Endothelial cell (in vitro differentiated cells): ENCODE measurements at places on chromosomes 16 and 17. TPM values are rescaled to one million over a fixed set of nuclear protein-coding genes. Genes with fewer than 3 reads are reported as not detected.

DNA sequence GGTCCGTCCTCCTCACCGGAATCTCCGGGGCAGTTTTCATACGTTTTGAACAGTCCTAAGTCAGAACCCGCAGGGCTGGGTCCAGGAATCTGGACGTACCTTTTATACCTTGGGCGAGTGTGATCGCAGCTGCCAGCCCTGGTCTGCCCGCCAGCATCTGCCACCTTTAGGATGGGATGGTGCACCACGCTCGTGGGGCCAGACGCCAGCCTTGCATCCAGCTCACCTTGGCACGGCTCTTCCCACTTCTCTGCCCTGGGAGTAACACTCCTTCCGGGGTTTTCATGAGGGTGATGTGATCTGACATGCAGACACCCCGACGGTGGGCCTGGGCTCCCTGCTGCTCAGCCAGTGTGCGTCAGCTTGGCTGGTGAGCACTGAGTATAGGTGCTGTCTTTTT, 66.6 kb upstream of the ZNF469 start:
- H3K4me1 ChIP-seq: peaks cover 5% of the 10 kb centered on the region
- no peak overlapping the region for H3K4me3 ChIP-seq
- DNase-seq: no peak
- peaks cover 4% of the 10 kb centered on the region for H3K27me3 ChIP-seq
- no peaks in the 10 kb centered on the region for H3K36me3 ChIP-seq

GRCh38 chr17:35046740-35047283, 16.7 kb downstream of the RFFL start:
- H3K36me3 ChIP-seq: no peaks in the 10 kb centered on the region
- H3K27me3 ChIP-seq: peaks cover 3% of the 10 kb centered on the region
- H3K27ac ChIP-seq: no peak overlapping the region
- DNase-seq: no peak
- no peak overlapping the region for H3K4me3 ChIP-seq

GRCh38 chr17:48961516-48962233, 6.7 kb downstream of the GIP start:
- peaks cover 16% of the 10 kb centered on the region for H3K27me3 ChIP-seq
- H3K36me3 ChIP-seq: peaks cover 3% of the 10 kb centered on the region
- peaks cover 19% of the 10 kb centered on the region for H3K4me1 ChIP-seq
- H3K27ac ChIP-seq: no peak overlapping the region
- no peak for DNase-seq

DNA sequence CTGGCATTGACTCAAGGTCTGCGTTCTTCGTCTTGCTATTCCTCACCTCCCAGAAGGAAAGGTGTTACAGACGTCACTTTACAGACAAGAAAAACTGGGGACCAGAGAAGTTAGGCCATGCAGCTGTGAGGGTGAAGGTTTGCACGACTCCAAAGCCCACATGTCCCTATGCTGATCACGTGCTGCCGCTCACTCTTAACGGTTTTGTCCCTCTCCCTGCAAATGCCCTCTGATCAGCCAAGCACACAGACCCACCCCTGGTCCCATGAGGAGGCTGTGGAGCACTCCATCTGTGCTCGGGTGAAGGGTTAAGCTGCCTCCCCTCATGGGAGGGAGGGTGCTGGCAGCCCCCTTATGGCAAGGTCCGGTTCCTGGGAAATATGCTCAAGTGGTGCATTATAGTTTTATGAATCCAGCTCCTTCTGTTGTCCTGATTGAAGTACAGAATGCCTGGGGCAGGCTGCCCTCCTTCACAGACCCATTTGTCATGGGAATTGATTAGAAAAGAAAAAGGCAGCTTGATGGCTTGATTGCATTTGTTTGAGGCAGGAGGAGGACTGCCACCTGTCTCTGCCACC, 18.8 kb downstream of the CCDC182 start:
- H3K4me3 ChIP-seq: no peak overlapping the region
- peaks cover 3% of the 10 kb centered on the region for H3K36me3 ChIP-seq
- DNase-seq: no peak
- H3K27me3 ChIP-seq: peaks cover 5% of the 10 kb centered on the region
- H3K27ac ChIP-seq: no peak overlapping the region

Gene HSPB9
- not detected for total RNA-seq

GRCh38 chr16:7185689-7186088, 147.0 kb upstream of the RBFOX1 start:
- H3K36me3 ChIP-seq: peaks cover 3% of the 10 kb centered on the region
- no peaks in the 10 kb centered on the region for H3K4me1 ChIP-seq
- H3K27me3 ChIP-seq: peaks cover 3% of the 10 kb centered on the region

DNA sequence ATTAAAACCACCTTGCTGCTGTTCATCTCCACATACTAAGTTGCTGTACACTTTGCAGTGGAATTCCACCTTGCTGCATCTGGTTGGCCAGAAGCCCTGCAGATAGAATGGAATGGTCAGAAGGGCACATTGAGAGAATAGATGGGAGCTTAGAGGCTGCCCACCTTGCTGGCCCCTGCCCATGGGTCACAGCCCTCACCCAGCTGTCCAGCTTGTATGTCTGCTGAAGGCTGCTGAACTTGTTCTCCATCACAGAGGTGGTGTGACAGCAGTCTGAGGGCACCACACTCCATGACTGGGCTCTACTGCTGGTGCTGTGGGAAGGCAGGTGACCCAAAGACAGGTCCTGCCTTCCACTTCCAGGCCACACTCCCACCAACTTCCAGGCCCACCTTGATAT, 1755.4 kb downstream of the TP53TG3F start:
- H3K27ac ChIP-seq: no peak overlapping the region
- no peak for DNase-seq
- H3K4me1 ChIP-seq: no peaks in the 10 kb centered on the region

GRCh38 chr17:64133546-64134215, 3.7 kb upstream of the ERN1 start:
- H3K4me3 ChIP-seq: no peak overlapping the region
- H3K36me3 ChIP-seq: peaks cover 4% of the 10 kb centered on the region
- H3K4me1 ChIP-seq: peaks cover 10% of the 10 kb centered on the region

DNA sequence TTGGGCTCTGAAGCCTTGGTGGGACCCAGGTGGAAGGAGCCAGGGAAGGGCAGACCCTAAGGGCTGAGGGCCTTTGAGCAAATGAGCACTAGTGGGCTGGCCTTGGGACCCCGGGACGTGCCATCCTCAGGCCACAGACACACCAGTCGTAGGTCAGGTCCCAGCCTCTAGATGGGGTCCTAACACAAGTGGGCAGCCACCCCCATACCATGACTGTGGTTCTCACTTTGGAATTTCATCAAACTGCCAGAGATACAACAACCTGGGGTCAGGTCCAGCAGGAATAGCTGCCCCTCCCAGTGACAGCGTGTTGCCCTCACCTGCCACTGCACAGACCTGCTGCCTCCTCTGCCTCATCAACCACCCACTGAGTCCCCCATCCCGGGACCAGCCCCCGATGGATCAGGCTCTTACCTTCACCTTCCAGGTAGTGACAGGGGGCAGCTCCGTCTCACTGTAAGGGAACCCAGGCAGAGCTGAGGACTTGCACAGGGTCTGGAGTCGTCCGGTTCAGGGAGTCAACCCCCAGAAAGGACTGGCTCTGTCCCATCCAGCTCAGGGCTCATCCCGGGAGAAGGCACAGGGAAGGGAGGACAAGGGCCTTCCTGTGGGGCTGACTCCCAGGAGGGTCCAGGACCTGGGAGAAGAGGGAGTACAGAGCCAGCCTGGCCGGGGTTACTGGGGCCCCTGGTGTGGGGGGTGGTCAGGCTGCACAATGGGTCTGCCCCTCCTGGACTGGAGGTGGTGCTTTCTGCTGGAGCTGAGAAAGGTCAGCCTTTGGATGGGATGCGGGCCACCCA, 40.0 kb downstream of the LGALS9 start:
- H3K4me1 ChIP-seq: no peaks in the 10 kb centered on the region
- peaks cover 10% of the 10 kb centered on the region for H3K27me3 ChIP-seq
- no peak overlapping the region for H3K27ac ChIP-seq
- no peaks in the 10 kb centered on the region for H3K36me3 ChIP-seq

DNA sequence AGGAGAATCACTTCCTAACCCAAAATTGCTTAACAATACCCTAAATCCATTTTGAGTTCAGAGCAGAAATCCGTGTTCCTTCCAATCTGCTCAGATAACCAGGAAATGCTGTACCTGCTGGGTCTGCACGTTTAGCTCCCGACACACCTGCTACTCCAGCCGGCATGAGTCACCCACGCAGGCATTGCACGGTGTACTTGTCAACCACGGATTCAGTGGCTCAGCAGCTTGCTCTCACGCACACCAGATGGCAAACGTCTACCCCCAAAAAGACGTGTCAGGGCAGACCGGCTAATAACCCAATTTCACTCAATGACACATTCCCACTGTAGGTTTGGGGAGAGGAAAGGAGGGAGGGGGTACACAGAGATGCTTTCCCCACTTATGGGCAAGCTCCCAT, 468.1 kb downstream of the SOX9 start:
- DNase-seq: no peak
- no peak overlapping the region for H3K27ac ChIP-seq
- H3K4me3 ChIP-seq: no peak overlapping the region
- H3K27me3 ChIP-seq: peaks cover 8% of the 10 kb centered on the region
- no peaks in the 10 kb centered on the region for H3K36me3 ChIP-seq
- peaks cover 18% of the 10 kb centered on the region for H3K4me1 ChIP-seq

GRCh38 chr17:18084256-18084655, 3.5 kb upstream of the DRG2 start:
- DNase-seq: no peak
- peaks cover 6% of the 10 kb centered on the region for H3K4me1 ChIP-seq
- peaks cover 3% of the 10 kb centered on the region for H3K27me3 ChIP-seq
- no peak overlapping the region for H3K4me3 ChIP-seq
- H3K27ac ChIP-seq: no peak overlapping the region

DNA sequence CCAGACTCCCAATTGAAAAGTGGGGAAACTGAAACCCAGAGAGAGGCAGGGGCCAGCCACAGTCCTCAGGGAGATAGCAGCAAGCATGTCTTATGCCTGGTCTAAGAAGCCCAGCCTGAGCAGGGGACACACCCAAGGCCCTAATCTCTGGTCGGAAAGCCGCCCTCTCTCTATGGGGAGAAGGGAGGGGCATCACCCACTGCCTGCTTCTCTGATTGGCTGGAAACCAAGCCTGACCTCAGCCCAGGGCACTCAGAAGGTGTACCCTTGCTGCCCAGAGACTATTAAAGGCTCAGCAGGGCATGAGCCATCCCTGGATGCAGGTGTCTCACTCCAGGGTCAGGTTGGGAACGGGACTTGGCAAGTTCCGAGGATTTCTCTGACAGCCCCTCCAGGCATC, 5.7 kb upstream of the KRT13 start:
- H3K4me3 ChIP-seq: no peak overlapping the region
- peaks cover 5% of the 10 kb centered on the region for H3K27me3 ChIP-seq
- no peaks in the 10 kb centered on the region for H3K36me3 ChIP-seq
- DNase-seq: no peak
- no peaks in the 10 kb centered on the region for H3K4me1 ChIP-seq

DNA sequence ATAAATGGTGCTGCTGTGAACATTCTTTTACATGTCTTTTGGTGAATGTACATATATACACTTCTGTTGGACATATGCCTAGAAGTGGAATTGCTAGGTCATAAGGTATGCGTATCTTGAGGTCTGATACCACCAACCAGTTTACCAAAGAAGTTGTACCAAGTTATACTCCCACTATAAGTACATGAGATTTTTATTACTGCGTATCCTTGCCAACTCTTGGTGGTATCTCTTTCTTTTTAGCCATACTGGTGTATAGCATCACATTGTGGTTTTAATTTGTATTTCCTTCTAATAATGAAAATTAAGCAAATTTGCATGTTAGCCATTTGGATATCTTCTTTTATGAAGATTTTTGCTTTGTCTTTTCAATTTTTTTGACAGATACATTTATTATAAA, 80.5 kb downstream of the ATF7IP2 start:
- H3K27me3 ChIP-seq: no peaks in the 10 kb centered on the region
- H3K4me3 ChIP-seq: no peak overlapping the region
- H3K4me1 ChIP-seq: no peaks in the 10 kb centered on the region
- no peak for DNase-seq
- H3K27ac ChIP-seq: no peak overlapping the region
- H3K36me3 ChIP-seq: no peaks in the 10 kb centered on the region

Gene ZG16
- not detected for total RNA-seq

DNA sequence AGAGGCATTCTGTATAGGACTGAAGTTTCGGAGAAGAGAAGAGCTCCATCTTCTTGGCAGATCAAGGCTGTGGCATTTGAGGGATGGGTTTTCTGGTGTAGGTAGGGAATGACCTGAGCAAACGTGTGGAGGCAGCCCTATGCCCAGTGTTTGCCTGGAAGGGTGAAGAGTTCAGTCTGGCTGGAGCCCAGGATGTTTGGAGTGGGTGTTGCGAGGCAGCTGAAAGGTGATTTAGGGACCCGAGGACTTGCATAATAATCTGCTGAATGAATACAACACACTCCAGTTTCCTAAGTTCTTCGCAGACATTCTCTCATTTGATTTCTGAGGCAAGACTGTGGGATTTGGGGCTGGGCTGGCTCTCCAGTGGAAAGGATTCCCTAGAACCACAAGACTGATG, 186.2 kb downstream of the CYLD start:
- H3K36me3 ChIP-seq: no peaks in the 10 kb centered on the region
- H3K27ac ChIP-seq: no peak overlapping the region
- no peaks in the 10 kb centered on the region for H3K4me1 ChIP-seq
- DNase-seq: no peak
- no peak overlapping the region for H3K4me3 ChIP-seq

GRCh38 chr16:20901436-20902112, 1.0 kb downstream of the LYRM1 start:
- no peaks in the 10 kb centered on the region for H3K36me3 ChIP-seq
- DNase-seq: peak; percentile 39
- peak overlapping the region; percentile 94 for H3K4me3 ChIP-seq
- H3K4me1 ChIP-seq: peaks cover 76% of the 10 kb centered on the region

DNA sequence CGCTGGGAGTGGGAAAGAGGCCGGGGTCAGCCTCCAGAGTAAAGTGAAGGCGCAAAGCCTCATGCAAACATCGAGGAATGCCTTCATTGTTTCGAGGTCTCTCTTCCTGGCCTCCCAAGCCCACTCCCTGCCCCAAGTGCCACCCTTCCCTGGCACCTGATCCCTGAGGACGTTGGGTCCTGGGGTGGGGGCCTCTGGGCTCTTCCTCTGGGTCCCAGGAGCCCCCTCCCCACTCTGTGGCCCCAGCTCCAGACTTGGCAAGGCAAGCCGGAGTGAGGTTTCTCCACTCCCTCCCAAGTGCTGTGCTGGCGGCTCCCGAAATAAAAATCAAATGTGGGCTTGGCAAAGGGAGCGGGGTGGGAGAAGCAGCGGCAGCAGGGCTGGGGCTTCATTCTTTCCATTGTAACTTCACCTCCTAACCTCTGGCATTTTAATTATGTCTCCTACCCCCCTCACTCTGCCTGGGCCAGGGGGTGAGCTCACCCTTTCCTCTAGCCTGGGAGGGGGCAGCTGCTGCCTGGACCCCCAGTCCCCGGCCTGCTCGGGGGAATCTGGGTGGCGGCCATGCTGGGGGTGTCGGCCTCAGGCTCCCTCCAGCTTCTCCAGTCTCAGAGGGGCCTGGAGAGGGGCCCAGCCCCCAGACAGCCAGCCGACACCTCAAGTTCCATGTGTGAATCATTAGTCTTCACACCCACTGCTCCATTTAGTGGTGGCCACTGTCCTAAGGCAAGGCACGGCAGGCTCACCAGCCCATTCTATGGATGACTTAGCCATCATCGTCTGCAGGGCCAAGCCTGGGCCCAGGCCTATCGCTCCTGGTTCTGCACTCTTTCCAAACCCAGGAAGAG, 14.6 kb upstream of the TMEM92 start:
- no peak overlapping the region for H3K27ac ChIP-seq
- peaks cover 9% of the 10 kb centered on the region for H3K27me3 ChIP-seq
- peaks cover 6% of the 10 kb centered on the region for H3K36me3 ChIP-seq
- no peak overlapping the region for H3K4me3 ChIP-seq
